ENCODE measurements at places on chromosomes 4 and X.

DNA sequence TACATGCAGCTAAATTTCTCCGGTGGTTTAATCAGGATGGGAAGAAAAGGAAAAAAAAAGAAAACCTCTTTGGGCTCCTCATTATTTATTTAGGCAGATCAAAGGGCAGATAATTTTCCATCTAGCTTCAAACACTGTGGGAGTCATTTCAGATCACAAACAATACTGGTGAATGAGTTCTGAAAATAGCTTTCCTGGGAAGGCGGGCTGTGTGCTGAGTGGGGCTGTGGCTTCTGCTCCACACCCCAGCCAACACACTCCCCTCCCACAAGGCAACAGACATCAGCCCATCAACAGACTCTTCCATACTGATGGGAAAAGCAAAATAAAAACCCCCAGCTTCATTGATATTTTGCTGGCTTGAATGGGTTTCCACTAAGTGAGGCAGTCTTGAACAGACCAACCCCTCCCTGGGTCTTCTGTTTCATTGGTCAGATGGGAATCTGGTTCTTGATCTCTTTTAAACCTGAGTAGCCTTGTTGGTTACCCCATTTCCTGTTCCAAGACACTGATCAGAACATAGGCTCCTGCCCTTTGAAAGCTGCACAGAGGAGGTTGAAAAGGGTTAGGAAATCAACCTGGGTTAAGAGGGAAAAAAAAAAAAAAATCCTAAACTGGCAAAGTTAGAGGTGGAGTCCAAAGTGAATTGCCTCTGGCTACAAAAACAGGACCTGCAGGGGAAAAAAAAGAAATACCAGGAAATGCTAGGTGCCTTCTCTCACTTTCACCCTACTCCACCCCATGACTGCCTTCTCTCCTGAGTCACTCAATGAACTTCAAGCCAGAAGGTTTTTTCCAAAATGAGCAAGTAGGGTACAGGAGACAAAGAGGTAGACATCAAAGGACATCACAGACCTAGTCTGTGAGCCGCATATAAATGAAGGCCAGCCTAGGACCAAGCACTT, 20.0 kb downstream of the AMOT start:
- DNase-seq = no peak

DNA sequence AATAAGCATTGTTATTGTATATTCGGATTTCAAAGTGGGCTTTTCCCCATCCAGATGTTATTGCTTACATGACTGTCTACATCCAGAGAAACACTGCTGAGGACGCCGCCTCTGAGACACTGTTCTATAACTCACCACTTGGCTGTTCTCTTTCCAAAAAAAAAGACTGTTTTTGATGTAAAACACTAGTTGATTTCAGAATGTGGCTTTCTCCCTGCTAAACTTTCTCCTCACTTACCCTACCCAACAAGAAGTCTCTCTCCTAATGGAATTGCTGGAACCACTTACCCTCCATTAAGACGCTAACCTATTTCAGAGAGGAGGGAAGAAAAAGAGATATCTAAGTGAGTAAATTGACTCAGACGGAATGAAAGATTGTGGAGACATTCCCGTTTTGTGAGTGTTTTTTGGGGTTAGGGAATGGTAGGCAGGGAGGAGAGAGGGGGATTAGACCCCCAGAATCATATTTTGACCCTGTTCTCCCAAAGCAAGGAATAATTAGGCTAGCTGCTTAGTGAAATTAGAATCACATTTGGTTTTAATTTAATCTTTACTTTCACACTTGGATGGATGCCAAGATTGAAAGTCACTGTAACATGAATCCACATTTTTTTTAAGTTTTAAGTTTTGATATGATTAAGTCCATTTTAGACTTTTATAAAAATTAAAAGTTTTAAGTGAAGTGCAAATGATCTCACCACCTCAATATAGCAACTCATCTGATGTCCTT, 174.9 kb downstream of the CHIC2 start:
- DNase-seq = no peak

- no peak for DNase-seq
Measured at GRCh38 chrX:148382983-148383382, 117.4 kb upstream of the AFF2 start.

DNA sequence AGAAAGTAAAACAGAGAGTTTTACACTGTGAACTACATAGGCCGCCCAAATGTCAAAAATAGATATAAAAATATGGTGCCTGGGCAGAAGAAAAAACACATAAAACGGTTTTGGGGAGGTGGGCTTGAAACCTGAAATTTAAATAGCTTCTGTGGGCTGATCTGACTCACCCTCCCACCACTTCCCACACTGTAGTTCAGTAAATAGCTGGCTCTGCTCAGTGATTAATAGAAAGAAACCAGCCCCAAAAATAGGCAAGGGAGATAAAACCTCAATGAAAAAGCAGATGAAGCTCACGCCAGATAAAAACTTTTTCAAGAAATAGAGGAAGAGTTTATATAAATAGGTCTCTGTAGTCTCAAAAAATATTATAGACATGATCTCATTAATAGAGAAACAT, 13.2 kb upstream of the COX7B2 start:
- no peak for DNase-seq

- peak; percentile 6 for DNase-seq
Measured at GRCh38 chr4:48778431-48779094, 1.5 kb downstream of the FRYL start.

GRCh38 chr4:158193171-158193749, 17.0 kb upstream of the TMEM144 start:
- no peak for DNase-seq

GRCh38 chr4:15374656-15375055, 53.2 kb upstream of the C1QTNF7 start:
- no peak for DNase-seq

DNA sequence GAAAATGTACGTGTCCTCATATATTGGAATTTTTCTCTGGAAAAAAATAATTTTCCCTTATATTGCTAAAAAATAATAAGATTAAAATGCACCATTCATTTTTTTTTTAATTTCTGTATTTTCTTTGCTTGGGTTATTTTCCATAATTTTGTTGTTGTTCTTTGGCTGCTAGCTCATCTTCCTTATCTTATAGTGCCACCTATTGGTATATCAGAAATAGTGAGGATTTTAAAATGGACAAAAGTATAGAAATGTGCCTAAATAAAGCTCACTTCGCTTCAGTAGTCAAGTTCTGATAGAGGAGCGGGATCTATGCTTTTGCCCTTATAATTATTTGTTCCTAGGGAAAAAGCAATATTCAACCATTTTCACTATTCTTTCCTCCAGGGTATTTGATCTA, 134.8 kb downstream of the NAP1L3 start:
- no peak for DNase-seq

- DNase-seq = no peak
Measured at GRCh38 chrX:40392599-40392998, 188.2 kb upstream of the ATP6AP2 start.

GRCh38 chr4:95572304-95572991, 23.7 kb upstream of the UNC5C start:
- DNase-seq = no peak

DNA sequence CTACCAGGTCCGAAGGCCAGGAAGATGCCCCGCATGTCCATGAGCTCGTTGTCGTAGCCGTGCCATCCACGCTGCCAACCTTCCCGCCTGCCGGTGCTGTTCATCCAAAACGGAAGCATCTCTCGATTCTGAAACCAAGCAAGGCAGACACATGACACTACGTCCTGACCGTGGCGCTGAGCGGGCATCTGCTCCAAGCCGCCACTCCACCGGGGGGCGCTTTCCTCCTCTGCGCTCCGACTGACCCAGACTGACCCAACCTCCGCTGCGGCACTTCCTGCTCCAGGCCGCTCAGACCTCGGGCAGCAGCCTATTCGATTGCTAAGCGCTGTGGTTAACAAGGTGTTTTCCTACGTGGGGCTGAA, 120.5 kb downstream of the ENPP6 start:
- DNase-seq = peak; percentile 26

GRCh38 chrX:55794405-55794804, 76.9 kb downstream of the RRAGB start:
- DNase-seq = no peak

- no peak for DNase-seq
Measured at GRCh38 chr4:177492022-177492421, 49.8 kb upstream of the AGA start.
